ENCODE measurements at places on chromosomes 1 and 21.

GRCh38 chr1:184569106-184569505 is 182.3 kb downstream of the C1orf21 start:
- no peak for DNase-seq

DNA sequence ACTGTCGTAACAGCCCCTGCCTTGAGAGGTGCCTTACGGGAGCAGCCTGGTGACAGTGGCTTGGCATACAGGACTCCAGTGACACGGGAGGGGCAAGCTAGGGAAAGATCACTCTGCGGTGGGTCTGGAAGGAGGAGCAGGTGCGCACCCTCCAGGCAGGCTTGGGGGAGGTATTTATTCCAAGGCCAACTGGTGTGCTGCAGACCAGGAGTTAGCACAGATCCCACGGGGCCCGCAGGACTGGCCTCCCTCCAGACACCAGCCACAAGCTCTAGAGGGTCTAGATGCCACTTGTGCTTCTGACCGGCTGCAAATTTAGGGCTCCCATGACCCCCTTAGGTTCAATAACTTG is 22.1 kb downstream of the PSEN2 start:
- DNase-seq: no peak

DNA sequence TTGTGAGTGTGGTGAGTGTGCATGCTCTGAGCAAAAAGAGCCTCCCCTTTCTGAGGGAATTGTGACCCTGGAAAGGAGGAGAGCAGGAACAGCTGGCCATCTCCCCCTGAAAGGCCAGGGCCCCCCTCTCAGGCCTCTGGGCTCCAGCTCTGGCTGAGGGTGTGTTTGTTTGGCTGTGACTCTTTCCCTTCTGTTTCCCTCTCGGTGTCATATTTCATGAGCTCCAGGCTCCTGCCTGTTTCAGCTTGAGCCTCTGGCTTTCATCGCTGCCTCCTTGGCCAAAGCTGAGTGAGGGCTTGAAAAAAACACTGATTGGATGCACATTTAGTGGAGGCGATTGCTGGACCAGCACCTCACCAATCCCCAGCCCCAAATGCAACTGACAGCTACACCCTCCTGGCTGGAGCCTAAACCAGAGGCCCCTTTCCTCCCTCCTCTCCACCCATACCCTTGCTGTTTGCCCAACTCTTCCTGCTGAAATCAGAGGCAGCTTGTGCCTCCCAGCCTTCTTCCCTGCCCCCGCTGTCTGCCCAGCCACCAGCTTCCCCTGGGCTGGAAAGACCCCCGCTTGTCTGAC is 64.1 kb downstream of the DDR2 start:
- no peak for DNase-seq

DNA sequence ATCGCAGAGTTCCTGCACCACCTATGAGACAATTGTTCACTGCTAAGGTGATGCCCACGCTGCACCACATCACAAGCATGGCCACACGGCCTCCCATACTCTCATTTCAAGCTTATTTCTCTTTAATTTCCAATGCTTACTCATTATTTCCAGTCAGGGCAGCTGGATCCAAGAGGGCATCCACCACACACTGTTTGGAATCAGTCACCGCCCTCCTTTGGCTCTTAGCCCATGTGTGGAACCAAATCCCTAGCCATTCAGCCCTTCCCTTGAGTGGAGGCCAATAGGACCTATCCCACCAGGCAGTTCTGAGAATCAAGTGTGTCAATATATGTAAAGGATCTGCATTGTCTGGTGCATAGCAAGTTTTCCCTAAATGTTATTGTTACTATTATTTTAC is 26.3 kb upstream of the PALMD start:
- DNase-seq: no peak

DNA sequence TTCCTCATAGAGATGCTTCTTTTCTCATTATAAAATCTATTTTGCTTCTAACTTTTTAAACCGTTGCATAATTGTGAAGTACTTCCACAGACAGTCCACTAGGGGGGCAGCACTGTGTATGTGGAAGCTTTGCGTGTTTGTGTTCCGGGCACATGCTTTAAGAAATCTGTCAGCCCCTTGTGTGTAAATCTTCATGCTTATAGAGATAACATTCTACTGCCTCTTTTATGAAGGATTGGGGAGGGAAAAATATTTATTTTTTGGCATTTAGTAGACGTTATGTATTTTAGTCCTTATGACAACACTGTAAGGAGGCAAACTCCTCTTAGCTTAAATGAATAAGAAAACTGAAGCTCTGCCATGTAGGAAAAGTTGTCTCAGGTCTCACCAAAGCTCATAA is 157.3 kb upstream of the PTGFR start:
- no peak for DNase-seq

- DNase-seq: no peak
These were observed 3.8 kb downstream of the SLC22A15 start for GRCh38 chr1:115980156-115980555.

GRCh38 chr1:150161747-150162581 is 12.2 kb downstream of the PLEKHO1 start:
- DNase-seq: no peak

DNA sequence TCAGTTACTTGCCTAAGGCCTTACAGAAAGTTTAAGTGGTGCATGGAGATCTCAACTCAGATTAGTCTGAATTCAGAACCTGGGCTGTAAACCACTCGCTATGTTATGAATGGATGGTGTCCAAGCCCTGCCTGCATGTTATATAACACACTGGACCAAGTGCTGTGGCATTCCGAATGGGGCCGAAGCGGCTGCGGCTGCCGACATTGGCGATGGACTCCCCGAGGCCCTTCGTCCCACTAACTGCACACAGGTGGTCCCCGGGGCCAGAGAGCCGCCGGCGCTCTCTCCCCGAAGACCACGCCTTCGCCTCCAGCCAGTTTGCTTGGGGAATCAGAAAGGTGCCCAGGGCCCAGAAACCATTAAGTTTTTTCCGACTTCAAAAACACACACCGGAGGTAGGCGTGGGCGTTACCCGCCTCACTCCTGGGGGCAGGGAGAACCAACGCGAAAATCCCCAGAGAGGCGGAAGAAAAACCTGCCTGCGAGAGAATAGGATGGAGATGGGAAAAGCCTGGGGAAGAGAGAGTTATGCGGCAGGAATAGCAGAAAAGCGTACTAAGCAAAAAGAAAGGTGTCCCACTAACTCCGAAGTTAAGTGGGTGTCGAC is 579 bp upstream of the TENT5C start:
- no peak for DNase-seq

DNA sequence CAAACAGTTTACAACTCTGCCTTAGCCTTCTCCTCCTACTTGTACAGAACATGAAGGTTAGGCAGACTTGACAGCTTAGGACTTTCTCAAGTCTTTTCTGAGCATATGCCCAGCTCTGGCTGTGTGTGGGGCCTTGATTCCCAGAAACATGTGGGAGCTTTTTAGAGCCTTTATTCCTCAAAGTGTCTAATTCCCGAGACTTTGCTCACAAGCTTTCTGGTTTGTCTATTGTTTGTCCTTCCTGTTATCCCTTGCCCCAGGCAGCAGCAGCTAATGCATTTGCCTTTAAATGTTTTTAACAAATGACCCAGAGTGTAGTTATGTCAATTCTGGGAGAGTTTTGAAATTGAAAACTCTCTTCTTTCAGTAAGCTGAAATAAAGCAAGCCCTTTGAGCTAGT is 29.2 kb downstream of the ST7L start:
- DNase-seq: no peak

DNA sequence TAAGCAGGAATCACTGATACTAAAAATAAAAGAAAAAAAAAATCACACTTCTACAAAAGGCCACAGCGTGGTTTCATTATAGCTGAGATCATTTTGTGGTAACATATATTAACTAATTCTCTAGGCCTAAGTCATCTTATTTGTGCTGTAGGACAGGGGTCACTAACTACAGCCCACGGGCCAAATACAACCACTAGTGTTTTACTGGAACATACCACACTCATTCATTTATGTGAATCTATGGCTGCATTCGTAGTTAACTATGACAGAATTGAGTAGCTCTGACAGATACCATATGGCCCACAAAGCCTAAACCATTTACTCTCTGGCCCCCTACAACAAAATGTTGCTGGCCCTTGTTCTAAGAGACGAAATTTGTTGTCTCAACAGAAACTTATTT is 224.4 kb downstream of the VAV3 start:
- DNase-seq: no peak

- DNase-seq: no peak
These were observed 81.1 kb upstream of the GPR88 start for GRCh38 chr1:100456880-100457279.

DNA sequence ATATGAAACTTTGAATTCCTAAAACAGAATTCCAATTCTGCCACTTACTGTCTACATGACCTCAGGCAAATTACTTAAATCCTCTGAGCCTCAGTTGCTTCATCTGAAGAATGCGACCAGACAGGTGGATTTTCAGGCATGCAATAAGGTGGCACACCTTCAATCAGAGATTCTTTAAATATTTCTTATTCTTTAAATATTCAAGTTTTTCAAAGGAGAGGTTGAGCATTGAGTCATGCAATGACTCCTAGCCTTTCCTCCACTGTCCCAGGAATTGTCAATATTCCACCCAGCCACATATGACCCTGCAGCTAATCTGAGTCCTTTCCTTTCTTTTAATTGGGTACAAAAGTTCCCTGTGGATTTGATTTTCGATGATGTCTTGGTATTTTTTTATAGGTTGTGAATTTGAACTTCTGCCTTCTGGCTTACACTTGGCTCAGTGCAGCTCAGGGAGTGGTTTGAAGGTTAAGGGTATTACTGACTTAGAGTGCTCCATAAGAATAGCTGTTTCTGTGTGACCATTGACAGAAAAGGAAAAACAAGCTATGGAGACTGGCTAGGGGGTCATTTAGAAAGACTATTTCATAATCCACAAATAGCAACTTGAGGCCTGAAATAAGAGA is 52.2 kb upstream of the PRDX6 start:
- no peak for DNase-seq

- no peak for DNase-seq
These were observed 22.2 kb upstream of the PRSS38 start for GRCh38 chr1:227793079-227793947.

DNA sequence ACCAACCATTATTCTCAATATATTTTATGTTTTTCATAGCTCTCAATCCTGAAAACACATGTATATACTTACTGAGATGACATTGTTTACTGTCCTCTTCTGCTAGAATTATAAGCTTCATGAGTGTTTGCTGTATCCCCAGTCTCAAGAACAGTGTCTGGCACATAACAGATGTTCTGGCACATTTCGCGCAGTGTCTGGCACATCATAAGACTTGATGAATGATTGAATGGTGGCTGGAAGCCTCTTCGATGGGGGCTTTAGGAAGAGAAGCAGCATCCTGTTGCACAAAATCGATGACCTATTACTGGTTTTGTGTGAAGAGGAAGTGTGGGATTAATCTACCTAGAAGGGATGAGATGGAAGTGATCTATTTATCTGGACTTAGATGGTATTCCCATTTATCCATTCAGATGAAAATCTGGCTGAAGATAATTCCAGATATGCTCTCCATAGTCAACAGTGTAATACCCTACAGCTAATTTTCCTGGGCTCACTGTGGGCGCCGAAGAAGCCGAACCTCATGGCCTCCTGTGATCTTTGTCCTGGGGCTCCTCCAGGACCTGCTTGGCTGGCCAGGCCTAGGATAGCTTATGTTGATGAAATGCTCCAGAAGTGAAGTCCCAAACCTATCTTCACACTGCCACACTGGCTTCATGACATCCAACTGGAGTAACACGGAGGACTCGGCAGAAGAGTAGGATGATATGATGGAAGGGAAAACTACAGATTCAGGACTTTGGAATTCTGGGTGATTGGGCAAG is 26.5 kb downstream of the CD34 start:
- no peak for DNase-seq

DNA sequence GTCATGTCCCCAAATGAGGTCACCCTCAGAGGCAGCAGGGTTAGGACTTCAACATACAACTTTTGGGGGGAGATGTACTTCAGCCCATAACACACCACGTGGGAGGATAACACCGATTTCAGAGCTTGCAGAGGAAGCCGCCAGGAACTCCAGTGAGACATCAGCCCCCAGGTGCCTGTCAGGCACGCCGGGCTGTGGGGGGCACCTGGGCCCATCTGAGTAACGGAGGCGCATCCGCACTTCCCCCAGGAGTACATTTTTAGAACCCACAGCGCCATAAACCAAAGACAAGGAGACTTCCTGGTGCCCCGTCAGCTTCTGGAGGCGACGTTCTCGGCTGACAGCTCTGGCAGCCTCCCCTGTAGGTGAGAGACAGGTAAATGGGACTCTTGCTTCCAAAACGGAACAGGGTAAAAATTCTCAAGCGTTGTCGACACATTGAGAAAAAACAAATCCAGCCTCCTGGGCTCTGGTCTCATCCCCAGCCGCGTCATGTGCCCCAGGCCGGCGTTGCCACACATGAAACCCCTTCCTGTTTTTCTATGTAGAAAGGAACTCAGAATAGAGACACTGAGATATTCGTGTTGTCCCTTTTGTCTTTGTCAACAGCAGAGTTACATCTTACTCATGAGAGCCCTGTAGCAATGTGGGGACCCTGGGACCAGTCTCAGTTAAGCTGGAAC is 93.3 kb downstream of the PDE9A start:
- peak; percentile 32 for DNase-seq

DNA sequence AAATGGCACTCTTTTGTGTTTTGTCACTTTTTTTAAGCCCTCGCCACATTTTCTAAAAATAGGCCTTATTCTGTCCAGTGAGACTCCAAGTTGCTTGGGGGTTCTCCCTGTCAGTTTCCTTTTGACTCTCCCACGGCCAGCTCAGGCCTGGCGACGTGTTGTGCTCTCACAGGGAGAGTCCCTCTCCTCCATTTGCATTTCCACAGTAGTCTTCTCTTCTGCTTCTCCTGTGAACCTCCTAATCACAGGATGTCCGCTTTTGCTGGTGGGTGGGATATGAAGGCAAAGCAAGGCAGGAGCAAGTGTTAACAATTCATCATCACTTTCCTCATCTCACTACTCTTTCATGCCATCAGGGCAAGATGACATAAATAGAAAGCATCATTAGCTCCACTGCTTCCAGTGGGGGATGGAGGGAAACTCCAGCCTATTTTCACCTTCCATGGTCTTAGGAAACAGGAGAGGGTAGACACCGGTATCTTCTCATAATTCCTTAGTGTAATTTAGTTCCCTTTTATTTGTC is 99.8 kb downstream of the INTS7 start:
- DNase-seq: no peak

- DNase-seq: no peak
These were observed 104.9 kb downstream of the DUSP10 start for GRCh38 chr1:221636967-221637366.

DNA sequence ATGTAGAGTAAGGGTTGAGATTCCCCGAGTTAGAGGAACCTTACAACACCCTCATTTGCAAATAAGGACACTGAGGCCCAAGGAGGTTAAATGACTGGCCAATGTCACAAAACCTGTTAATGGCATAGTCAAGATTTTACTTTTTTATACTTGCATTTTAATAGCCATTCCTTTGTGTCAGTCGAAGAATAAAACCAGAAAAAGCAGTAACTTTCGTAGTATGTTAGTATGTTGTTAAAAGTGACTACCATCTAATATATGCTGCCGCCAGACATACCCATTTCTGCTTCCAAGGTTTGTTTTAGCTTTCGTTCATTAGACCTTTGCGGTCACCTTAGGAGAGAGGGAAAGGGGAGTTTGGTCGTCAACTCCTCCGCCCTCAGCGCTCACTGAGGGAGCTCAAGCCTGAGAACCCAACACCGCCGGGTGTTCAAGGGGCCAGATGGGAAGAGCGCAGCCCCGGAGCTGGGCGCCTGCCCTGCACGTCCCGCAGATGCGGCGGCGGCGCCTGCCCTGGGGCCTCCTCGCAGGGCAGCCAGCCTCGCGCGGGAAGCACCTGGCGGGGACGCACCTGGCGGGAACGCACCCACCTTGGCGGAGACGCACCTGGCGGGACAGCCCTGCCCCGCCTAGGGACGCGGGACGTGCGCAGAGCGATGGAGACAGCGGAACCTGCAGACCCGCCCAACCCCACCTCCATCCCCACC is 466 bp downstream of the VPS26C start:
- no peak for DNase-seq
